ENCODE measurements at places on chromosomes 11 and 22.

DNA sequence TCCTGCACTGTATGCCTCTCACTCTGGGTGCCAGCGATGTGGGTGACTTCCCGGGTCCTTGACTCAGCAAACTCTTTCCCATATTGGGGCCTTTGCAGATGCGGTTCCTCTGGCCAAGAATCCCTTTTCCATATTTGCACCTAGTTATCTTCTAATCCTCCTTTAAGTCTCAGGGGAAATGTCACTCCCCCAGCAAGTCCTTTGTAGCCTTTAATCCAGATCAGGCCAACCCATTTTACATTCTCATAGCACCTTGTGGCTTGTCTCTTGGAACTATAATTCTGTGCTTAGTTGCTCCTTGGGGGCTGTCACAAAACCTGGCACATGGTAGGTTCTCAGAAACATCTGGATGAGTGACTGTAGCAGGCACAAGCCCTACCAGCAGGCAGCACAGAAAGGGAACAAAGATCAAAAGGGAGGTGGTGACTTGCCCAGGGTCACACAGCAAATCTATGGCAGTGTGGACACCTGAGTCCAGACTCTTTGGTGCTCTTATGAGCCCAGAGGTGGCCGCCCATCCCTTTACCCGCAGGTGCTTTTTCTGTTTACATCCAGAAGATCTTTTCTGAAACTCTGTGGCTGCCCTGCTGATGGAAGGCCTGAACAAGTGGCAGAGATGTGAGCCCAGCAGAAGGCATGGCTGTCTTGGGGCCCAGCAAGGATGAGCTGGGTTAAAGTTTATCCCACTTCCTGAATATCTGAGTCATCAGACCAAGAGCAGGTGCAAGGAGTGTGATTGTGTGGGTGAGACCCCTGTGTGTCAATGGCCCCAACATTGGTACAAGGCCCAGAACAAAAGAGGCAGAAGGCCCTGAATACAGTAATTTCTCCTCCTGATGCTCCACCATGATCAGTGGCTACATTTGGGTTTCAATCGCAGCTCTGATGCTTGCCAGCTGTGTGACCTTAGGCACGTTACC is 78.6 kb upstream of the GRK3 start:
- peaks cover 54% of the 10 kb centered on the region for H3K36me3 ChIP-seq
- H3K4me3 ChIP-seq: peak overlapping the region; percentile 56
- H3K27me3 ChIP-seq: no peaks in the 10 kb centered on the region
- H3K27ac ChIP-seq: peak overlapping the region; percentile 90
- DNase-seq: no peak

DNA sequence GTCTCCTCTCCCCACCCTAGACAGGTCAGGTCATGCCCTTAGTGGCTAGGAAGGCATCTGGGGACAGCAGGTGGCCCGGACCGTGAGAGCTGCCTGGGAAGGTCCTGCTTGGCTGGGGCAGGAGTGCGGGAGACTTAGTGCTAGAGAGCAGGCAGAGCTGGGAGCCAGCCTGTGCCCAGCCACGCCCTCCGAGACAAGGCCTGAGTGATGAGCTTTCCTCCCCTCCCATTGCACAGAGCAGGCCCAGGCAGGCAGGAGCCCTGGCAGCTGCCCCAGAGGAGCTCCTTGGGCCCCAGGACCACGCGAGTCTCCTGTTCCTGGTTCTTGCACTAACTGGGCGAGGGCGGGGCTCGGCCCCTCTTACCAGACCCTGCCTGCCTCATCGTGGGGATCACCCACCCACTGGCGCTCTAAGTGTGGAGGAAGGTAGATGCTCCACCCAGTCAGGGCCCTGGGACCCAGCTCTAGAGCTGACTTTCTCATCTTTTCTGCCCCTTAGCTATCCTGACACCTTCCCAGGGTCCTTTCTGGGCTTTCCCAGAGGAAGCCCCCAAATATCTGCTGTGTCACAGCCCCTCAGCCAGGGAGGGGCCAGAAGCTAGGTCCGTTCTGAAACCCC is 44.9 kb downstream of the MACROD1 start:
- no peak for DNase-seq
- H3K27me3 ChIP-seq: no peaks in the 10 kb centered on the region
- no peak overlapping the region for H3K27ac ChIP-seq
- H3K36me3 ChIP-seq: no peaks in the 10 kb centered on the region
- H3K4me1 ChIP-seq: no peaks in the 10 kb centered on the region
- H3K4me3 ChIP-seq: no peak overlapping the region

DNA sequence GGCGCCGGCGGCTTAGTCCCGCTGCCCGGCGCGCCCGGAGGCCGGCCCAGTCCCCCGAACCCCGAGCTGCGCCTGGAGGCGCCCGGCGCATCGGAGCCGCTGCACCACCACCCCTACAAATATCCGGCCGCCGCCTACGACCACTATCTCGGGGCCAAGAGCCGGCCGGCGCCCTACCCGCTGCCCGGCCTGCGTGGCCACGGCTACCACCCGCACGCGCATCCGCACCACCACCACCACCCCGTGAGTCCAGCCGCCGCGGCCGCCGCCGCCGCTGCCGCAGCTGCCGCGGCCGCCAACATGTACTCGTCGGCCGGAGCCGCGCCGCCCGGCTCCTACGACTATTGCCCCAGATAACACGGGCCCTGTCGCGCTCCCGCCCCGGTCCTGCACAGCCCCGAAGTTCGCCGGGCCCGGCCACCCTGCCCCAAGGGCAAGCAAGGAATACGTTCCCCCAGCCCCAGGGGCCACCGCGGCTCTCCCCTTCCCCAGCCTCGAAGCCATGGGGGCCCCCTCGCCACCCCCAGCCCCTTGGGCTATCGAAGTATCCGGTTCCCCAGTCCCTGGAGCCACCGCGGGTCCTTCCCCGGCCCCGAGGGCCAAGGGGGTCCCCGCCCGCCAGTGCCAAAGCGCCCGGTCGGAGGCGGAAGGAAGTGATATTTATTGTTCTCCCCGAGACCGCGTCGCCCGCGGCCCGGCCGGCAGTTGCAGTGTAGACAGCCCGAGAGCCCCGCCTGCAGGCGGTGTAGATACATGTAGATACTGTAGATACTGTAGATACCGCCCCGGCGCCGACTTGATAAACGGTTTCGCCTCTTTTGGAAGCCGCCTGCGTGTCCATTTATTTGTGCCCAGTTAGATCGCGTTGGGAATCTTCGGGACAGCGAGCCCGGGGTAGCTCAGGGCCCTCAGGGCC is 6.2 kb downstream of the TBX1 start:
- peaks cover 58% of the 10 kb centered on the region for H3K27me3 ChIP-seq
- no peaks in the 10 kb centered on the region for H3K4me1 ChIP-seq
- DNase-seq: peak; percentile 35
- no peaks in the 10 kb centered on the region for H3K36me3 ChIP-seq
- H3K4me3 ChIP-seq: no peak overlapping the region

- H3K4me3 ChIP-seq: no peak overlapping the region
- no peaks in the 10 kb centered on the region for H3K4me1 ChIP-seq
- no peak for DNase-seq
- no peak overlapping the region for H3K27ac ChIP-seq
Measured at GRCh38 chr11:113464416-113464815, 10.8 kb downstream of the DRD2 start.
